ENCODE measurements at places on chromosomes 2 and 18.

GRCh38 chr2:236265675-236266074 is 1.5 kb upstream of the ASB18 start:
- no peak for DNase-seq

DNA sequence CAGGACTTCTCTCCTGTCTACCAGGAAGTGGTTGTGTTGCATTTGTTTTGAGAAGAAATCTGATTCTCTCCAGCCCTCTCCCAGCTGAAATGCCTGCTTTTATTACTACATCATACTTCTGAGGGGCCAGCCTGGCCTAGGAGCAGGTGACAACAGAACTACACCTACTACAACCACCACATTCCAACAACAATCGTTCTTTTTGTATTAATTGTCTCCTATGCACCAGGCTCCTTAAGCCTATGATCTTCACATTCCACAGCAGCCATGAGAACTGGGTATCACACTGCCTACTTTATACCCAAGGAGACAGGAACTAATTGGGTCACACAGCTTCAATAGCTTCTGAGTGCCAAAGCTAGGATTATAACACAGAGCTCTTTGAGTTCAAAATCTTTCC is 167.7 kb downstream of the TDRD15 start:
- DNase-seq: no peak

- DNase-seq: no peak
Observed at GRCh38 chr2:45227347-45227746, 218.1 kb upstream of the SIX2 start.

DNA sequence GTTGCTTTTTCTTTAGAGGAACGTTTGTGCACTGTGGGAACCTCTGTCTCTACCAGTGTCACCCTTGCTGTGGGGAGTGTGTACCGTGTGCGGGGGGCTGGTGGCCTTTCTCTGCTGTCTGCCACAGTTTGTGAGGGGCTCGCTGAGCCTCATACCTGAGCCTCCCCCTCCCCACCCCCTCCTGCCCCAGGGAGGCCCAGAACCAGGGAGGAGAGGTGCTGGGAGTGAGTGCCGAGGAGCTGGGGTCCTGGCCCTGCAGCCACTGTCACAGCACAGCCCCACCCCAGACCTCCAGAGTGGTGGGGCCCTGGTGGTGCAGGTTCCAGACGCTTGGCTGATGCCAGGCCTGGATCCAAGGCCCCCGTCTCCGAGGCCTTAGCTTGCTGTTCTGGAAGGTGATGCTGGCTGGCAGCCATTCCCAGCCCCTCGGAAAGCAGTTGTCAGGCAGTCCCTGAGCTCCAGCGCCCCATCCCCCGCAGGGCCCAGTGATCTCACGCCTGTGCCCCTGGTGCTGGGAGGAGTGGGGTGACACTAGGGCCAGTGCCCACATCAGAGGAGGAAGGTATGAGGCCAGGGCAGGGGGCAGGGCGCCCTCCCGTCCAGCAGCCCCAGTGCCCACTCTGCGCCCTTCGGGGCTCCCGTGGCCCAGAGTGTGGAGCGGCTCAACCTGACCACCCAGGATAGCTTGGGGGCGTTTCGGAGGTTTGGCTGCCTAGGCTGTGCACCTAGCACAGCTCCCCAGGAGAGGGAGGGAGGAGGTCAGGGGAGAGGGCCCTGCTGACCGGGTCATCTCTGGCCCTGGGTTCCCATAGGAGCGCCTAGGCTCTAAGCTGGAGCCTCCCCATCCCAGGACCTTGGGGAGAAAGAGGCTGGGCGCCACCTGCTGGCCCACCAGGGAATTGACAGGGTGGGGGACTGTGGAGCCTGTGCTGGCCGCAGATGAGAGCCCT is 53.0 kb upstream of the ALPP start:
- DNase-seq: no peak

- no peak for DNase-seq
Observed at GRCh38 chr2:178677599-178677998, 129.6 kb downstream of the TTN start.

GRCh38 chr2:109345091-109345490 is 216.1 kb downstream of the SH3RF3 start:
- DNase-seq: no peak

GRCh38 chr2:156907806-156908205 is 349.7 kb upstream of the GALNT5 start:
- DNase-seq: no peak

DNA sequence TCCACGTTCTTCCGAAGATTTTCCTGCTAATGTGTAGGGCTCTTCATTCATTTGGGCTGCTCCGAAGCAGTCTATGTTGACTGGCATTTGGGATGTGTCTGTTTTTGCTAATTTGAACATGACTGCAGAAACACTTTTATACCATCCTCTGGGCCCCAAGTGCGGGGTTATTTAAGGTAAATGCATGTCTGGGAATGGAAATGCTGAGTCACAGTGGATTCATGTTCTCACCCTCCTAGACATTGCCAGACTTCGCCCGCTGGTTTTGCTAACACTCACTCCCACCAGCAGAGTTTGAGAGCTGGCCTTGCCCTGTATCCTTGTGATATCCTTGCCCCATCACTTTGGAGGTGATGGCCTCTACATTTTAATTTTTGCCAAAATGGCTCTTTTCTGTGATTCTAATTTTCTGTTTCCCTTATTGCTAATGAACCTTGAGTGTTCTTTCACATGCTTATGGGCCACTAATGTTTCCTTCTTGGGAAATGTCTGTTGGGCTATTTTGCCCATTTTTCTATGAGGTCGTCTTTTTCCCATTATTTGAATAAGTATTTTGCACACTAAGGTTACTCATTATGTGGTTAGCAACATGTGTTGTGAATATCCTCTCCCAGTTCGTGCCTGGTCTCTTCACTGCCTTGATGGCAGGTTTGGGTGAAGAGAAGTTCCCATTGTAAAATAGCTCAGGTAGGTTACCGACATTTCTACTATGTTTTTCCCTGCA is 204.1 kb downstream of the GLI2 start:
- DNase-seq: no peak

GRCh38 chr2:167103028-167103756 is 214.9 kb downstream of the XIRP2 start:
- DNase-seq: no peak

GRCh38 chr2:223930103-223930976 is 14.8 kb downstream of the WDFY1 start:
- no peak for DNase-seq

- DNase-seq: no peak
Observed at GRCh38 chr2:118645876-118646275, 201.6 kb downstream of the EN1 start.

- DNase-seq: no peak
Observed at GRCh38 chr2:24048769-24049484, 614 bp upstream of the FKBP1B start.

GRCh38 chr18:79804130-79804787 is 6.5 kb downstream of the KCNG2 start:
- DNase-seq: no peak

GRCh38 chr2:117774716-117775115 is 39.8 kb upstream of the DDX18 start:
- no peak for DNase-seq
